ENCODE measurements at places on chromosomes 16 and 17.
A peak's percentile ranks its signal among the peaks of the same experiment; 100 is the strongest.

DNA sequence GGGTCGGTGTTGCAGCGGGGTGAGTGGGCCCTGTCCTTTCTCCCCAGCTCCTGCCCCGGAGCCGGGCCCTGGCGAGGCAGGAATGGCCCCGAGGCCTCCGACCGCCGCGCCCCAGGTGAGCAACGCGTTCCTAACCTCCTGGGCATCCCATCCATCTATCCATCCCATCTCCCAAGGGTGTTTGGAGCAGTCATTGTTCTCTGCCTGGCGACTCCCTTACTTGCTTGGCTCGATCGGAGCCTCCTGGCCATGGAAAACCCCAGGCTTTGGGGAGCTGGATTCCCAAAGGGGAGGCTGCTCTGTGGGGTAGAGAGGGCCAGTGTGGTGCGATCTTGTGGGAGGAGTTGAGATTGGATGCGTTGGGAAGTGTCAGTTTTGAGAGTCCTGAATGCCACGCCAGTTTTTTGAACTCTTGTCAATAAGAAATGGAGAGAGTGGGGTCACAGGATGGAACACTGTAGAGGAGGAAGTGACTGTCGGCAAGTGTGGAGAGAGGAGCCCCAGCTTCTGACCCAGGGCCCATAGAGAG lies 684 bp downstream of the ZFP90 start:
- no peak for DNase-seq

DNA sequence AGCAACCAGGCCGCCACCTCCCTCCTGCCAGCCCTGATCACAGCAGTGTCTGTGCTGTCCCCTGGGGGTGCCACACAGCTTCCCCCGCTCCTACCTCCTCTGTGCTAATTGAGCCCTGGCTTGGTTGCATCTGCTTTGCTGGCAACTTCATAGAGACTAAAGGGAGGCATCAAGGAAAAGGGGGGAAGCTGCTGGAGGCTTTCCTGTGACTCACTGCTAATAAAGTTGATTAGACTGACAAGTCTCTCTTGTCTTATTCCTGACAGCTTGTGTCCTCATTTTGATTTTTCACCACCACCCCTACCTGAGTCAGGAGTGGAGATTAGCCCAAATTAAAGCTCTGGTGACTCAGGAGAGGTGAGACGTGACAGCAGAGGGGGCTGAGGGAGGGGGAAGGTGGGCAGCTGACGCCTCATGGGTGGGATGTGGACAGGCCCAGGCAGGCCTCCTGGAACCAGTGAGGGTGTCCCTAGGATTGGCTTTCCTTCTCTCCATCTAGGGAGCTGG lies 310.0 kb downstream of the CBLN1 start:
- no peak for DNase-seq

DNA sequence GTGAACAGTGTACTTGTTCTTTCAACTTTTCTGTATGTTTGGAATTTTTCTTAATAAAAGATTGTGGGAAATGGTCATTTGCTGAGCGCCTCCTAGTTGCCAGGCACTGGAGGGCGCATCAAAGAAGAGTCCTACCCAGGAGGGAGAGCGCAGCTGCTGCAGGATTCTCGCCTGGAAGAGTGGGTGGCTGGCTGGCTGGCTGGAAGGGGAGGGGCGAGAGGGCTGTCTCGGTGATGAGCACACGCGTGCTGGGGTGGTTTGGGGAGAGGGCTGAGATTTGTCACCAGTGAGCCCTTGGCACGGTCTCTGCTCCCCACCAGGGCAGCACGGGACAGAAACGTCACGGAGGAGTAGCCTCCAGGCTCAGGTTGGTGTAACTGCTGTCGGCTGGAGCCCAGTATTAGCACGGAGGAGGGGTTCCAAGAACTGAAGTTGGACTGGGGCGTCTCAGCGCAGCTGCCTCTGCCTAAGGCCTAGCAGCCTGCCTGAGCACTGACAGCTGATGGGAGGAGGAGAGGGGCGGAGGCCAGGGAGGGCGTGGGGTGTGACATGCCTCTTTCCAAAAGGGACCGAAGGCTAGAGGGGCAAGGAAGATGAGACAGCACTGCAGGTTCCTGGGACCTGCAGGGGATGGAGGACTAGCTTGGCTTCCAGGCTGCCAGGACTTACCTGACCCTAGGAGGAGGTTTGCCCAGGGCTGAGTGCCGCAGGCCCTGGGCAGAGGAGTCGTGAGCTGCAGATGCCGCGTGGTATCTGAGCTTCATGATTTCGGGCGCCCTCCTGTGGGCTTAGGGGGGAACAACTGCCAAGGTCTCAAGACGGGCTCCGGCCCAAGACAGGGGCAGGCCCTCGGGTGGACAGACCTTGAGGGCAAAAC lies 5.7 kb downstream of the LDHD start:
- peak; percentile 16 for DNase-seq

DNA sequence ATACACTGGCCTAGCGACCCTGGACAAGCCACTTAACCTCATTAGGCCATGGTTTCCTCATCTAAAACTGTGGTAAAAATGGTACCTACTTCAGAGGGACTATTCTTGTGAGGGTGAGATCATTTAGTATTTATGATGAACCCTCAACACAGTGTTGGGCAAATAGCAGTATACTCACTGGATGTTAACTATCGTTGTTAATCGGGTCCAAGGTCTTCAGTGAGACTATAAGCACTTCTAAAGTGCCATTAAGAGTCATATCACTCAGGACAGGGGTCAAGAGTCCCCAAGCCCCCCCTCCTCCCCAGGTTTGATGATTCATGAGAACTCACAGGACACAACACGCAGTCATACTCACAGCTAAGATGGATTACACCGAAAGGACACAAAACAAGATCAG lies 11.0 kb downstream of the TK2 start:
- DNase-seq, result no peak

DNA sequence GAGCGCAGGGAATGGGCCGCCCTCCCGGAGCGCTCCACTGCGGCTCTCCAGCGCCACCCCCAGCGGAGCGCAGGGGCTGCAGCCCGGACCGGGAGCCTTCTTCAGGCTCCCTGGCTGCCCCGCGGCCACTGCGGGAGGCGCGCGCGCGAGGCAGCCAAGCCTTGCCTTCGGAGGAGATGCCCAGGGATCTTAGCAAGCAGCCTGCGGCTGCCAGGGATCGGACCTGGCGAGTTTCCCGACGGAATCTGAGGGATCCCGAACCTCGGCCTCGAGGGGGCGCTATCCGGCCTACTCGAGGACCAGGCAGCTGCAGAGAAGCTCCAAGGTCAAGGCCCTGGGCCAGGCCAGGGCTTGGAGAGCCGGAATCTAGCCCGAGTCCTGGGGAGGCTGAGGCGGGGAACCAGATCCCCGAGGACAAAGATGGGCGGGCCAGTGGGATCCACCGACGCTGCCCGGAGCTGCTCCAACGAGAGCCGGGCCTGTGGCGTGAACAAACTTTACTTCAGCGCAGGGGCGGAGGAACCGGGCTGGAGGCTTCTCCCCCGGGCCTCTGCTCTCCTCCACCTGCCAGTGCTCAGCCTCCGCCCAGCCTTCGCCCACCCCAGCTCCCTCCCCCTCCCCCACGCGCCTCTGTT lies at the start of gene IRX6:
IRX6 (plus strand) TSS at position 567 of the 635 bp plus-strand sequence. CDS start 889 bp downstream, outside the sequence.
- no peak for DNase-seq

- no peak for DNase-seq
Observed at GRCh38 chr17:15512071-15512709, 44.8 kb upstream of the CDRT4 start.

- DNase-seq, result no peak
Observed at GRCh38 chr17:4959261-4959965, 8.2 kb downstream of the SPAG7 start.

DNA sequence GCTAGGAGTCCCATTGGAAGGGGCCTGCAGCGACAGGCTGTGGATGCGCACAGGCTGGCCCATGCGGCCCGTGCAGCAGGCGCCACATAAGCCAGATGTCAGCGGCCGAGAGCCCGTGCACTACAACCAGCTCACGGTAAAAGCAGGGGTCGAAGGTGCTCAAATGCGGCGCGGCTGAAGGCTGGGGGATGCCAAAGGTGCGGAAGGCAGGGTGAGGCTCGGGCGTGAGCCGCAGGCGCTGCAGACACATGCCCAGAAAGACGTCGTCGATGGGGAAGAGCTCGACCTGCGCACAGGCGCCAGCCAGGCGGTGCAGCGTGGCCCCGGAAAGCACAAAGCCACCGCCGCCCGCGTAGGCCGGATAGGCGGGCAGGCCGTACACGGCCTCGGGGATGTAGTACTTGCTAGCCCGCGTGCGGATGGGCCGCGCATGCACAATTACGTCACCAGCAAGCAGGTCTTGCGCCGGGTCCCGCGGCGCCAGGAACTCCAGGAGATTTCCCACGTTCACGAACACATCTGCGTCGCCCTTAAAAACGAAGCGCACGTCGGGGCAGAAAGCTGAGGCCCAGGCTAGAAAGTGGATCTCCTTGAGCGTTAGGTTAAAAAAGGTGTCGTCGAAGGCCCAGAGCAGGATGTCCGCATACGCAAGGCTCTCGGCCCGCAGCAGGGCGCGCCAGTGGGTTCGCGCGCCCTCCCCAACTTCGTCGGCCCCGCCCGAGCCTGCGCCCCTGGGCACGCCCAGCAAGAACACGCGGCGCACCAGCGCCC lies 1.3 kb downstream of the B3GNT9 start:
- no peak for DNase-seq

- no peak for DNase-seq
Observed at GRCh38 chr17:3659541-3660111, 8.8 kb downstream of the TAX1BP3 start.

DNA sequence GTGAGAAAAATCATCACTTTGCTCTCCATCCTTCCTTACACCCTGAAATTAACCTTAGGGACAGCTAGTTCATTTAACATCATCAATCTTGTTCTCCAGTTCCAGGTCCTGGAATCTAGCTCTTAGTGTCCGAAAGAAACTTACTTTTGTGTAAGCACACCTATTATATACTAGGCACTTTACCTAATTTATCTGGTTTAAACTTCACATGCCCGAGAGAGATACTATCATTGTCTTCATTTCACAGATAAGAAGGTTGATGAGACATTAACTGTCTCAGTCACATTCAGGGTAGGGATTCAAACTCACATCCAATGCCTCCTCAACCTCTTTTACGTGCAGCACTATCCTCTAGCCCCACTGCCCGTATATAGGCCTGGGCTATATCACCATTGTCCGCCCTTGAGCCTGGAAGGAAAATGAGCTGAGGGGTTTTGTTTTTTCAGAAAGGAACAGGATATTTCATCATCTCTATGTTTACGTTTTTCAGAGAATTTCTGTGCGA lies 501 bp upstream of the AP2B1 start:
- no peak for DNase-seq

- DNase-seq, result no peak
Observed at GRCh38 chr16:75550211-75550662, 5.8 kb downstream of the TMEM231 start.

GRCh38 chr17:9644910-9645751 lies at the start of gene USP43:
Gene USP43 (plus strand): TSS chr17:9645517. CDS start chr17:9645633, 116 bp downstream.
- no peak for DNase-seq

DNA sequence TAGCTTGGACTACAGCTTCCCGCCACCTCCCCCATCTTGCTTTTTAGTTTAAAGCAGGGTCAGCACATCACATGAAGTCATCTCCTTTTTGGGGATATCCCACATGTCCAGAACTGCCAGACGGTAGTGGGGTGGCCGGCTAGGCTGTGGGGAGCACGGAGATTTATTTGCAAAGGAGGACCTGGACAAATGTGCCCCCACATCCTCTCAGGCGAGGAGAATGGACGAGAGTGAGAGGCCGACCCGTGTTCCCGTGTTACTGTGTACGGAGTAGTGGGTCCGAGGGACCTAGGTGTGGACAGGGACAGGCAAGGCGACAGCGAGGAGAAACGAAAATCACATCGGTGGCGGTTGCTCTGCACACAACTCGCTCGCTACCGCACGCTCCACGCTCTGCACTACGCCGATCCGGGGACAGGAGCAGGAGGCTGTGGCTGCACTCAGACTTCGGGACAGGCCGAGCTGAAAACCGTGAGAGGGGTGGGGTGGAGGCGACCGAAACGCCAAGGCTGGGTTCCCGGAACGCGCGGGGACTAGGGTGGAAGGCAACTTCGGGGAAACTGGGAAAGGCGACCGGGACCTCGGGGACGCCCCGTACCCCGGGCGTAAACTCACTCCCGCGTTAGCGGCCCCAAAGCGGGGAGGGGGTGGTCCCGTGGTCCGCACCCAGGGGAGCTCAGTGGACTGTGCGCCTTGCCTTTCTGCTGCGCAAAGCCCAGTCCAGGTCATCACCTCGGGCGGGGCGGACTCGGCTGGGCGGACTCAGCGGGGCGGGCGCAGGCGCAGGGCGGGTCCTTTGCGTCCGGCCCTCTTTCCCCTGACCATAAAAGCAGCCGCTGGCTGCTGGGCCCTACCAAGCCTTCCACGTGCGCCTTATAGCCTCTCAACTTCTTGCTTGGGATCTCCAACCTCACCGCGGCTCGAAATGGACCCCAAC lies at the start of gene MT1A:
MT1A (plus strand) TSS at position 853 of the 937 bp plus-strand sequence; CDS start at position 926, 73 bp downstream.
- no peak for DNase-seq

DNA sequence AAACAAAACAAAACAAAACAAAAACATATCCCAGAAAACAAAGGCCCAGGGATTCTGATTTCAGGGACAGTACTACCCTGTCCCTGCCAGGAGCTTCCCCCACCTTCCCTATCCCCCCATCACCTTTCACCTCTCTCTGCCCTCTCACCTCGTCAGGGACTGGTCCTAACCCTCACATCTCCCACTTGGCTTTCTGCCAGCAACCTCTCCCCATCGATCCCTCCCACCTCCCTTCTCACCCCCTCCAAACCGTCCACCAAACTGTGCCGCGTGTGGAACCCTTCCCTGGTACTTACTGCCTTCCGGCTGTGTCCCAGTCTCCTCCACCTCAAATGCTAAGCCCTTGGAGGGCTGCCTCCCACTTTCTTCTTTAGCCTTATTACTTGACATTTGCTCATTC lies 36.4 kb downstream of the TMEM186 start:
- DNase-seq, result no peak

GRCh38 chr16:4032768-4033167 lies 83.5 kb downstream of the ADCY9 start:
- DNase-seq, result no peak

- no peak for DNase-seq
Observed at GRCh38 chr17:47834756-47835155, 3.3 kb downstream of the LRRC46 start.

DNA sequence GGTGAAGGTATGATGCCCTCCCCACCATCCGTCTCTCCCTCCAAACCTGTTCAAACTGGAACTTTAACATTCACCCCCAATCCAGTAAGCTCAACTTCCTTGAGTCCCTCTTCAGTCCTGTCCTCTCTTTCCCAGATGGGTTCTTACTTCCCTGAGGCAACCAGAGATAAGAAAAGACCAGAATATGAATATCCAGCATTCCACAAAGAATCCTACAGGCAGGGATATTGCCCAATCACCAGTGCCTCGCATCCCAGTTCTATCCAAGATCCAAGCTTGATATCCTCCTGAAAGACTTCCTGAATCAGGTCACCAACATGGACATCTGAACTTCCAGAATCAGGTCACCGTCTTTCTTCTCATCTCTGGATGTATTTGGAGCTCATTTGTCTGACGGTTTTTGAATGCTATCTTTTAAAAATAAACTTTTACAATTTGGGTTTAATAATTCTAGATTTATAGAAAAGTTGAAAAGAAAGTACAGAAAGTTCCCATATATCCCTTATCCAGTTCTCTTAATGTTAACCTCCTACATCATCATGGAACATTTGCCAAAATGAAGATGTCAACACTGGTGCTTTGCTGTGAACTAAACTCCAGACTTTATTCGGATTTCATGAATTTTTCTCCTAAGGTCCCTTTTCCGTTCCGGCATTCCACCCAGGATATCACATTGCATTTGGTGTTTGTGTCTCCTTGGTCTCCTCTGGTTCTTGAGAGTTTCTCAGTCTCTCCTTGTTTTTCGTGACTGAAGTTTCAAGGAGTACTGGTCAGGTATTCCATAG lies 13.7 kb upstream of the COL1A1 start:
- DNase-seq, result no peak

Data from NCI-H187 treated with DMSO at 0.1 percent for 48 hours (cell line).